ENCODE measurements at places on chromosomes 1 and 21.
A peak's percentile ranks its signal among the peaks of the same experiment; 100 is the strongest.

GRCh38 chr21:45615145-45615711 lies 28.3 kb upstream of the PCBP3 start:
- no peak for DNase-seq

DNA sequence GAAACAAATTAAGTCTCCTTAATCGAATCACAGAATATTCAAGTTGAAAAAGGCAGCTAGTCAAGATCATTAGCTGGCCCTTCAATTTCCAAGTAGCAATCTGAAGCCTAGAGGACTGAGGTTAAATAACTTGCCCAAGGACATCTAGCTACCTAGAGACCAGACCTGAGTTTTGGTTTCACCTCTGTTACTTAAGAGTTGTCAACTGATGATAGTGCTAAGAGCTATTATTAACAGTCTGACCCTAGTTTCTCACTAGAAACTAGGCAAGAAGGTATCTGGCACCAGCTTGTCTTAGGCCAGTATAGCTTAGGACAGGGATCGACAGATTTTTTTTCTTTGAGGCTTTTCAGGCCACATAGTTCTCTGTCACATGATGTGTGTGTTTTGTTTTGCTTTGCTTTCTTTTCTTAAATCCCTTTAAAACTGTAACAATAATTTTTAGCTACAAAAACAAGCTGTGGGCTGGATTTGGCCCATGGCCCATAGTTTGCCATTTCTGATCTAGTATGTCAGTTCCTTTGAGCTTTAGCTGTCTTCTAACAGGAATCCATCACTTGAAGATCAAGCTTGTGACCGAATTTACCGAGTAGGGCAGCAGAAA lies 23.2 kb downstream of the TRIM45 start:
- no peak for DNase-seq

- peak; percentile 44 for DNase-seq
Measured at GRCh38 chr1:88061492-88062177, 622.4 kb upstream of the PKN2 start.

DNA sequence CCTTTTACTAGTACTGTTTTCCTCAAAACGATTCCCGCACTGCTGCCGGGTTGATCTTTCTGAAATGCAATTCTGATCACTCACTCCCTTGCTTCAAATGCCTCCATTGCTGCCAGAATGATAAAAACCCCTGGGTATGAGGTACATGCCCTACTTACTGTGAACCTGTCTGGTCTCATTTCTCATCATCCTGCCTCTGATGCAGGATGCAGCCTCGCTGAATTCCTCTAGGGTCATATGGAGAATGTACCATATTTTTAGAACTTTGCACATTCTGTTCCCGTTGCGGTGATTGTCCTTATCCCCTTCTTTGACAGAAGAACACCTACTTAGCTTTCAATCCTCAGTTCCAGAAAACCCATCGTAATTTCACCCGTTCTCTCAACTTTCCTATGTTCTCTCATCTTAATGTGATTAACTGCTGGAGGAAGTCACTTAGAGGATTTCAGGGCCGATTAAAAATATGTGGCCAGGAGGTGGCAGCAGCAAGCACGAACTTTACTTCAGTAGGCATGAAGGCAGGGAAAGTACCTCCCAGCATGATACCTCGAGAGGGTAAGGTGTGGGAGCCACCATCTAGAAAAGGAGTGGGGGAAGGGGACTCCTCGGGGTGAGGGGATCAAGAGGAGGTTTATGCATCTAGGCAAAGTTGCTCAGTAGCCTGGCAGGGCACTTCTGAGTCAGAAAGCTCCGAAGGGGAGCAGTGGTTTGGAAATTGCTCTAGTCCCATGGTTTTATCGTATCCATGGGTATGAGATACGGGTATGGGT lies 361.5 kb upstream of the ZP4 start:
- DNase-seq = peak; percentile 51

DNA sequence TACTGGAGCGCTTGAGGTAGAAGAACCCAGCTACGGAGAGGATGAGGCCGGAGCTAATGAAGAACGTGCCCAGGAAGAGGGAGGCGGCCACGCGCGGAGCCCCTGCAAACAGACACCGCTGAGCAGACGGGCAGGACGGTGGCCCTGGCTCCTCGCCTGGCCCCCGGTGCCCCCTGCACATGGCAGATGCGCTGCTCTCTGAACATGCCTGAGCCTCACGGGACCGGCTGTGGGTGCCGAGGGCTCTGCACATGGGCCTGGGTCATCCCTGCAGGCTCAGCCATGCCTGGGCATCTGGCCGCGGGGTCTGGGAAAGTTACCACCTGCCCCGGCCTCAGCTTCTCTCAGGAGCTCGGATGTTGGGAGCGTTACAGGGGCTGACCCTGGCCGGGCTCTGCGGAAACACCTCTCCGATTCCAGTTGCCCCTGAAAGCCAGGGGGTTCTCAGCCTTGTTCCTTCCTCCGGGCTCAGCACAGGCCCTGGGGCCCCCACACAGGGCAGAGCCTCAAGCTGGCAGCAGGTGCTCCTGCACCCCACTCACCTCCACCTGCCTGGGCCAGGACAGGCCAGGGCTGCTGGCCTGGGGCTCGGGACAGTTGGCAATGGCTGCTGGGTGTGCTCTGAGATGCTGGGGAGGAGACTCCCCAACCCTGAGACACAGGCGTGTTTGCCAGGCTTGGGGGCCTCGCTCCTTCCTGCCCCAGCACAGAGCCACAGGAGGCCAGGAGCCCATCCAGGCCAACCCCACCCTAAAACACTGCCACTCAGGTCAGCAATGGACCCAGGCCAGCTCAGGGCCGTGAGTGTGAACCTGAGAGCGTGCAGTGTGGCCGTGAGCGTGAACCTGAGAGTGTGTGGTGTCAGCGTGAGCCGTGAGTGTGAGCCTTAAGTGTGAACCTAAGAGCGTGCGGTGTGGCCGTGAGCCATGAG lies 12.1 kb upstream of the RNF223 start:
- DNase-seq = no peak

DNA sequence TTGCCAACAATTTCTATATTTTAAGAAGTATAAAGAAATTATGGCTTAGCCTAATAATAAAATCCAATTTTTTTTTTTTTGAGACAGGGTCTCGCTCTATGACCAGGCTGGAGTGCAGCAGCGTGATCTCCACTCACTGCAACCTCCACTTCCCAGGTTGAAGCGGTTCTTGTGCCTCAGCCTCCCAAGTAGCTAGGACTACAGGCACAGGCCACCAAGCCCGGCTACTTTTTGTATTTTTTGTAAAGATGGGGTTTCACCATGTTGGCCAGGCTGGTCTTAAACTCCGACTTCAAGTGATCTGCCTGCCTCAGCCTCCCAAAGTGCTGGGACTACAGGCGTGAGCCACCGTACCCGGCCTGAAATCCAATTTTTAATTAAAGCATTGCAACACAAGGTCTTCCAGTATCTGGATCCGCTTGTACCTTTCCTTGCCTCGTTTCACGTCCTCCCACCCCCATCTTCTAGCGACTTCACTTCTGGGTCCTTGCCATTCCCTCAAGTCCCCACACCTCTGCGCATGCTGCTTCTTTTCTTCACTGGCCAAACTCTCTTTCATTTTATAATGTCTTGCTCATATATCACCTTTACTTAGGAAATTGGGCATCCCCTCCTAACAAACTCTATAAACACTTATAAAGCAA lies 2.3 kb downstream of the FUBP1 start:
- no peak for DNase-seq

GRCh38 chr21:40696246-40696645 lies 150.7 kb downstream of the DSCAM start:
- no peak for DNase-seq

GRCh38 chr1:109204484-109204883 lies 9.2 kb upstream of the SARS1 start:
- DNase-seq = no peak

DNA sequence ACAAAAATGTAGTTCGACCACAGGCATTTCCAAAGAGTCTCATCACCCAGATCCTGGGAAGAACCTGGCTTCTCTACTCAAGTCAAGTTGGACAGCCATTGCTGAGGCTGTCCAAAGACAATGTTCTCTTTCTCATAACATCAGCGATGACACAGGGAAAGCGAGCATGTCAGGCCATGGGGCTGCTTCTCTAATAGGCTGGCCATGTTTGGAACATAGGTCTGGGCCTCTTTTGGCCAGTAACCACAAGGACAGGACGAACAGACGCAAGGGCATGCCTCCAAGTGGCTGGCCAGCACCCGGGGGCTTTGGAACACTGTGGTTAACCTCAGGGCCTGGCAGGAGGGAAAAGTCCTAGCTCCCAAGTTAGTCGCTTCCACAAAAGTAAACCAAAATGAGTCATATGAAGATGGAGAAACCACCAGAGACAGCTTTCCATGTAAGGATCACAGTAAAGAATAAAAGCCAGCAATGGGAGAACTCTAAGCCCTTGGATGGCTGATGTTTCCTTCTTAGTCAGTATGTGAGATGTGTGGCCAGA lies 80.6 kb upstream of the SLC44A3 start:
- DNase-seq = no peak

DNA sequence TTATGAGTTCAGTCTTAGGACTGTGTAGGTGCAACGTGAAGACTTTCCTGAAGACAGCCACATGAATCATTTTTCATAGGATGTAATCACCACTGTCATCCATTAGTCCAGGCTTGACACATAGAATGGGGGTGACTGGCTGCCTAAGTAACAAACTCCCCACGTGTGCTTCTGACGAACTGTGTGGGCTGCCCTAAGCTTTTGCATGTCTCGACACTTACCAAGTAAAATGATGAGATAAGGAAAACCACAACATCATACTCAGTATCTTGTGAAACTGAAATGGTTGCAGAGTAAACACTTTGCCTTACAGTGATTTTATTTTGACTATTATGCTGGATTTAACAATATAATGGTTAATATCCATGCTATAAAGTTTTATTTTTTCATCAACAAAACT lies 19.5 kb downstream of the ERG start:
- DNase-seq = no peak

DNA sequence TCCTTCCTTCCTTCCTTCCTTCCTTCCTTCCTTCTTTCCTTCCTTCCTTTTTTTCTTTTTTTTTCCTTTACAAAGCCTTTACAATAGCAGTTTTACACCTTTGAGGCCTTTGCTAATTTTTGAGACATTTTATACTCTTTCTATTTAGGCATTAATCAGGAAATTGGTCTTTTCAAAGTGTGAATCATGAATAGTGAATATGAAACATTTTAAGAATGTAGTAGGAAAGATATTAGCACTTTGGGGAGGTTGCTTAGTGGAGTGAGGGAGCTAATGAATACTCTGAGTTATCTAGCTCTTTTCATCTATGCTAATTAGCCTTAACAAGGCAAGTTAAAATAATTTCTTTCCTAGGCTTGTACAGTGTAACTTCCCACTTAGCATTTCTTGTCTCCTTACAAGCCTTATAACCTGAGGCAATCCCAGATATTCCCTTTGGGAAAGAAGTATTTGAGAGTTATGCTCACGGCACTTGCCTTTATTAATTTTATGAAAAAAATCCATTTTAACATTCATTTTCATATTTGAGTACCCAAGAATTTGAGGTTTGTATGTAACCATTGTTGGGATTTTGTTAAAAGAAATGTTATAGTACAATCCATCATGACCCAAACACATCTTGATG lies 122.6 kb downstream of the NTNG1 start:
- no peak for DNase-seq

DNA sequence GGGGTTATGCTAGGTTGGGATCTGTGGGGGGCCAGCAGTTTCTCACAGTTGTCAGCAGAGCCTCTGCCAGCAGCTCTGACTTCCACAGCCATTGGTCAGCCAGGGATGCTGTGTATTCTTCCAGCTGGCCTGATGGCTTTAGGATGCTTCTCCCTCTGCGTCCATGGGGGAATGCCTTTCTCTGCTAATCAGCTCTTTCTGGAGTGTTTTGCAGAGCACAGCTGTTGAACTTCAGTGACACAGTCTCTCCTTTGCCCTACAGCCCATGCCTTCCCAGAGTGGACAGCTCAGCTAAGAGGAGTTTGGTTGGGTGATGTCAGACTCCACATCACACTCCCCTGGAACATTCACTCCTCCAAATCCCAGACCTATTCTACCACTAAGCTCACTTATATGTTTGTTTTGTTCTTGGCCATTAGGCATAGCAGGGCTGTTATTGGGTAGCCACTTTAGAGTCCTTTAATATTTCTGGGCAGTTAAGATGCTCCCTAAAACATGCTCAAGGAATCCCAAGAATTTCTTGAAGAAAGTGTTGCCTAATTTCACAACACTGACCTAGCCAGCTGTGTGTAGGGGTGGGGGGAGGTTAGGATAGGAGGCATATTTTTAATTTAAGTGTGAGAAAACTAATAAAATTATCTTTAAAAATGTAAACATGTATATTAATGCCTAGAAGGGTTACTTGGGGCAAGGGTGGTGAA lies 75.3 kb upstream of the KIAA0040 start:
- DNase-seq = no peak

Data from HuH-7 (cell line).